ENCODE measurements at places on chromosomes 6 and 20.
A peak's percentile ranks its signal among the peaks of the same experiment; 100 is the strongest.

DNA sequence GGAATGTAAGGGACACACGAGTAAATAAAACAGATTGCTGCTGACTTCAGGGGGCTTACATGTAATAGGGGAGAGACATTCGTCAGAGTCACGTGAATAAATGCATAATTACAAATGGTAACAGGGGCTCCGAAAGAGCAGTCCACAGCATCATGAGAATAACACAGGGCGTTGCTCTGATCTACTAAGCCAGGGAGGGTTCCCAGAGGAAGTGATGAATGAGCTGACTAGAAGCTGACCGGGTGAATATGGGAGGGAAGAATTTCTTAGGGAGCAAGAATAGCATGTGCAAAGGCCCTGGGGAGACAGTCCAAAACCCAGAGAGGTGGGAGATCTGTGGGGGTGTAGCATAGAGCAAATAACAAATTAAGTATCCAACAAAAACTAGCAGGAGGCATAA is 2.4 kb downstream of the BPI start:
- no peak for DNase-seq

DNA sequence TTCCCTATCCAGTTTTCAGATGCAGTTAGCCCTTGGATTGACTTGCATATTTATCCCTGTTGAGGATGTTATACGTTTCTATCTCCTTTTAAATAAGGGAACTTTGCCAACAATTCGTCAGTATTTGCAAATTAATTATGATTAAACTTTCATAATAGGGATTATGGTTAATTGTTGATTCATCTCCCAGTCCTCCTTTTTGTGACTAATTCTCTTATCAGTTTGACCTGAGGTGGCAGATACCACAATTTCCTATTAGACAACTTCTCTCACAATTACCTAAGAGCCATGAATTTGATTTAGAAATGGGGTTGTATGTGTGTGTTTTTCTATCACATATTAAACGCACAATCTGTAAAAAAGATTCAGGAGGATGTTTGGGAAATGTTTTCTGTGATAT is 172.9 kb downstream of the LAMA2 start:
- DNase-seq = no peak

DNA sequence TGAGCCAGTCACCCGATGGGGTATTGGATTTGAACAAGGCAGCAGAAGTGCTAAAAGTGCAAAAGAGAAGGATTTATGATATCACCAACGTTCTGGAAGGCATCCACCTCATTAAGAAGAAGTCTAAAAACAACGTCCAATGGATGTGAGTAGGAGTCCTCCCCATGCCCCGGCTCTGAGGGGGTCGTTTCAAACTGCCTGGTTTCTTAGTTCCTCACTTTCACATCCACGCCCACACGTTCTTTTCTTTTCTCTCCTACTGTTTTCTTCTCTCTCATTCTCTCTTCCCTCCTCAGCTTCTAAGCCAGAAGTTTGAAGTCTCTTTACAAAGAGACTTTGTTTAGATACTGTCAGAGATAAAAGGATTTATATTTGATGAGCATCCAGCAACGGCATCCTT is 53.0 kb upstream of the CDKAL1 start:
- DNase-seq = no peak

GRCh38 chr6:41256383-41256782 is 28.2 kb downstream of the TREML4 start:
- DNase-seq = no peak

DNA sequence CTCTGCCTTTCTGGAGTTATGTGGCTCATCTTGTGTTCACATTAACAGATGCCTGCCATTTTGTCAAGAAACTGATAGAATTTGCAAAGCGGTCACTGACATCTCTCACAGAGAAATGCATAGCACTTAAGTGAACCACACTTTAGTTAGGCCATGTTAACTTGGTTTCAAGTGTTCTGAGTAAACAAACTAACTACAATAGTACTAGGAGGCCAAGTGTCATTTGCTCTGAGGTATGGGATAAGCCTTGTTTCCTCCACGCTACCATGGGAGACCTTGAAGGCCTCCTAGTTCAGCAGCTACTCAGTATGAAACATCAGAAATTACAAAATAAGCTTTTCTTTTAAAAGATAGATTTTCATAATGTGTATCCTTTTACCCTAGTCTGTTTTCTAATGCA is 143.5 kb upstream of the MARCKS start:
- no peak for DNase-seq

GRCh38 chr20:11205769-11206362 is 532.1 kb upstream of the JAG1 start:
- no peak for DNase-seq

DNA sequence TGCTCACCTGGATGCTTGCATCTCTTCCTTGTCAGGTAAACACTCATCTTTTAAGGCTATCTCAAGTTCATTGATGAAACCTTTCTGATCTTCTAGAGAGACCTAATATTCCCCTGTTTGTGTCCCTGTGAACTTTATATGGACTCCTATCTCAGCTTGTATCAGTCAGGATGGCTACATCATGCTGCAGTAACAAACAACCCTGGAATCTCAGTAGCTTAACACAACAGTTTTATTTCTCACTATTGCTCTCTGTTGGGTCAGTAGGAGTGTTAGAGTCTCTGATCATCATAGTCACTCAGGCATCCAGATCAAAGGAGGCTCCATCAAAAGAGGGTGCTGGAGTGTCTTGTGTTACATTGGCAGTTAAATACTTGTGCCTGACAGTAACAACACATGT is 12.2 kb upstream of the C2 start:
- no peak for DNase-seq

GRCh38 chr6:143213859-143214376 is 153.2 kb downstream of the AIG1 start:
- DNase-seq = no peak

- DNase-seq = no peak
Observed at GRCh38 chr6:42561986-42562385, 1.8 kb upstream of the UBR2 start.

GRCh38 chr6:161373905-161374451 is 100.1 kb upstream of the AGPAT4 start:
- DNase-seq = peak; percentile 44

GRCh38 chr6:16684896-16685554 is 76.2 kb downstream of the ATXN1 start:
- DNase-seq = no peak

GRCh38 chr6:83311231-83311630 is 118.1 kb downstream of the RWDD2A start:
- DNase-seq = no peak

DNA sequence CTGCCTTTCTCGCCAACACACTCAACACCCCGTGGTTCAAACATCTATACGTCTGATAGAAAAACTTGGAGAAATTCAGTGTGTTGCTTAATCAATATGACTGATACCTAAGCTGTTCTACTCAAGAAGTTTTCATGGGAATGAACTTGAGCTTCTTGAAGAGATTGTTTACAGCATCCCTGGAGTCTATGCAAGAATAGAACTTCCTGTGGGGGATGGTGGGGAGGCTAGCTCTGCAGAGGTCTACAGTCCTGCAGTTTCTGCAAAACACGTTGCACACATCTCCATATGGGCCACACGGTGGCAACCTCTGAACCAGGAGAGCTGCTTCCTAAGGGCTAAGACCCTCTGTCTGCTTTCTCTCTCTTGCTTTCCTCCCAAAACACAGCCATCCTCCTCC is 32.7 kb upstream of the FANCE start:
- no peak for DNase-seq

GRCh38 chr20:25203871-25204320 is 8.4 kb downstream of the ENTPD6 start:
- DNase-seq = no peak

- DNase-seq = no peak
Observed at GRCh38 chr20:4415281-4415680, 306.4 kb upstream of the PRND start.

DNA sequence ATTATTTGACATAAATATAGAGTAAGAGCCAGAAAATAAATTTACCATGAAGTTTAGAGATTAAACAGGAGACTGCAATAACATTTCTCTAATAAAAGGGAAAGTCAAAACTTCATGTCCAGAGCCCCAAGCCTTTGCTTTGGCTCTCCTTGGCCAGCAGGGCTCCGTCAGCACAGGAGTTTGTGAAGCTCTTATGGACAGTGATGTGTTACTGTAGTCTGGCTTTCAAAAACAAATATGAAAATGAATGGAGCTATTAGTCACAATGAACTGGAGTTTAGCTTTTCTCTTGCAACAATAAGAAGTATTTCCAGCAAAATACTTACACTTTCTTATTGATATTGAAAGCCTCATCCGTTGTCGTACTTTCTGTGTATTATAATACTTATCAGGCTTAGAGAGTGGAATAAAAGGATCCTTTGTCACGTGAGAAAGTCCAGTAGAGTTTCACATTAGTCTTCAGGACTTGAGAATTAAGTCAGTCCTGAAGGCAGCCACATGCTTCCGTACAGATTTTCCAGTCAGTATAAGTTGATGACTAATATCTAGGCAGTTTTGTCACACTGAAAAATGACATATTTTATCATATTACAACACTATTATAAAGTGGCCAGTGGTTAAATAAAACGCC is 117.0 kb upstream of the PRL start:
- no peak for DNase-seq
